CD4-positive, CD25-positive, alpha-beta regulatory T cell (primary cell): ENCODE measurements at places on chromosomes 3 and 15.

DNA sequence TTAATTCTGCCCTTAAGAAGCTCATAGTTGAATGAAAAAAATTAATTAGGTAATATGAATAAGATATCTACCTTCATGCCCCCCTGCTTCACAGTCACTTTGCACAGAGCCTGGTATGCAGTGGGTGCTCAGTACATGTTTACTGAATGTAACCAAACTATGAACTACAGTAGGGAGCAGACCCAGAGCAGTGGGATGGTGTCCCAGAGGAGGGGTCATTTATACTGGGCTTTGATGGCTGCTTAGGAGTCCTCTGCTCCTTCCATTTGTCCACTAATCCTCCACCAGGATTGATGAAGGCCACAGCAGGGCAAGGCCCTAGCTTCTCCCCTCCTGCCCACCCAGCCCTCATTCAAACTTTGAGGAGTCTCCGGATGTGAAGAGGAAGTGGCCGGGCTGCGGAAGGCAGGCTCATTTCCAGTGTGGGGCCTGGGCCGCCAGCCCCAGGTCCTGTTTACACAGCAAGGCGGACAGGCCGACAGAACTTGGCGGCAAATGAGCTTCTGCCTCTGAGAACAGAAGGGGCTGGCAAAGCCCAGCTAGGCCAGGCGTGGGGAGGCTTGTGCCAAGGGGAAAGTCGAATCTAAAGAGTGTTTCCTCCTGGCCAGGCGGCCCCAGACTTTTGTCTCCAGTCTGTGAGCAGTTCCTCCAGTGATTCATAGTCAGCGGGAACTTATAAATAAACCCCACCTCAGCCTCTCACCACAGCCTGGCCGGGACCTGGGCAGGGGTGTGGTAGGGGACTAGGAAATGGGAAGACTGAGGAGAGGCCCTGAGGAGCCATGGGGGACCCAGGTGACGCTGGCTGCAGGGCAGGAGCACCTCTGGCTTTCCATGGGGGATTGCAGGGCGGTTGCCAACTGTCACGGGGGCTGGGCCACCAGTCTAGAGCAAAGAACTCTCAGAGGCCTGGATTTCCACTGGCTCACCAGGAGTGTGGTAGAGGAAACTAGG, 51.6 kb upstream of the LCTL start:
- DNase-seq = no peak

- peak; percentile 3 for DNase-seq
These were observed 195.8 kb downstream of the PLCH1 start for GRCh38 chr3:155549087-155549486.

DNA sequence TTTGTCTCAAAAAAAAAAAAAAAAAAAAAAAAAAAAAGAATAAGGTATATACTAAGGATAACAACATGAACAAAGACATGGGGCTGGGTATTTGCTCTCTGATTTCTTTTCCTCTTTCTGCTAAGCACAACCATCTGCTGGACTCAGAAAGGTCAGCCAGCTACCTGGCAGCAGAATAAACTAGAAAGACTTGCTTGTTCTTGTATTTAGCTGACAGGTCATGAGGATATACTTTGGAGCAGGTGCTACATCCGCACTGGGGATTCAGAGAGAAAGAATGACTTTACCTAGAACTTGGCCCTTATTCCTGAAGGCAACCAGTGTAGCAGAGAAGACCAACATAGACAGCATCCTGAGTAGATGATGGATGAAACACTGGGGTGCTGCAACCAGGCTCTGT, 550.5 kb downstream of the NTRK3 start:
- no peak for DNase-seq

GRCh38 chr15:92375057-92375456, 18.6 kb upstream of the ST8SIA2 start:
- DNase-seq = no peak

GRCh38 chr15:88398011-88398410, 69.2 kb downstream of the MRPL46 start:
- DNase-seq = no peak

DNA sequence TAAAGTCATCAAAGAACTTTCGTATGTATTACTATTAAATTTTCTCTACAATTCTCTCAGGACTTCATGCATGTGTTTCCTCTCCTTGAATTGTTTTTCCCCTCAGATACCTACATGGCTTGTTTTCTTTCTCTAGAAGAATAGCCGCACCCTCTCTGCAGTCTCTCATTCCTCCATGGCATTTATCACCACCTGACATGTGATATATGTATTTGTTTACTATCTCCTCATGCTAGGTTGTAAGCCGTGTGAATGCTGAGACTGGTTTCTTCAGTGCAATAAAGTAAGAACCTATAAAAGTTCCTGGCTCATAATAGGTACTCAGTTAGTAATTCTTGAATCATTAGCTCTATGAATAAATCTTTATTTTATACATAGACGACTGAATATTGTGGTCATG, 149.2 kb downstream of the CNTN4 start:
- DNase-seq = no peak

DNA sequence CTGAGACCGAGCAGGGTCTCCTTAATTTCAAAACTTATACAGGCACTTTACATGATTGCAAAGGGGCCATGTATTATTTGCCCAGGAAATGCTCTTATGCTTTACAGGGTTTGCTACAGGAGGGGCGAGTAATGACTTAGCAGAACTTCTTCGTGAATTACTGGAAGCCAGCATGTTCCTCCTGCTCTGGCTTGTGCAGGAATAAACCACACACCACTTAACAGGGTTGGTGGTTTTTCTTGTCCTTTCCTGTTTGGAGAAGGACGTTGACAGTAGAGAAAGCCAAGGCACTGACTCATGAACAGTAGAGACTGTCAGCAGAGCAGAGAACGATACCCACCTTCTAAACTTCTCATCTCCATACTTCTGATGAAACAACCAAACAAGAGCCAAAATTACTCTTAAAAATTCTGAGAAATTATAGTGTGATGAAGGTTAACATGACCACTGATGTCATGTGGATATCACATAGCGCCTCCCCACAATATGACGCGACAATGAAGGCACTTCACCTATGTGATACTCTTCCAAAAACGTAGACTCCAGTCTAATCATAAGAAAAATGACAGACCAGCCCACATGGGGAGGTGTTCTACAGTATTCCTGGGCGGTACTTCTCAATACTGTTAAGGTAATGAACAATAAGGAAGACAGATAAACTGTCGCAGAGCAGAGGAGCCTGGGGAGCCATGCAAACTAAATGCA, 24.7 kb upstream of the MCTP2 start:
- DNase-seq = no peak

DNA sequence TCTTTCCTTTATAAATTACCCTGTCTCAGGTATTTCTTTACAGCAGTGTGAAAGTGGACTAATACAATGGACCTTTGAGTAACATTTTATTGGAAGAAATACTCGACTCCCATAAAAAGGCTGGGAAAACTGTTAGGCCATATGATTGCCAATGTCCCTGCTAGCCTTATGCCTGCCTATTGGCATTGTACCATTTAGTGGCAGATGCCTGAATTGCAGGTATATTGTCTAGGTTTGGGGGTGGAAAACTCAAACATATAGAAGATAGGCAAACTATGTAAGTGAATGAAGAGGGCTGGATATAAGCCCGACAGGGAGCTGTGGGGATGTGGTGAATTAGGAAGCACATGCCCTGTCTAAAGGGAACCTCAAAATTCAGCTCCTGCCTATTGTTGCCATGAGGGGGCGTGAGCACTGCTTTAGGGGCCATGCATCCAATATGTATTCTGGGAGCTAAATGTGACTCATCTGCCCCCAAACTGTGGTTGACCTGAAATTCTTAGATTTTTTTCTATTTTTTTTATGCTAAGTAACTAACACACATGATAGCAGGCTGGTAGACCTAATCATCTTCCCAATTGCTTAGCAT, 65.2 kb upstream of the TRA2B start:
- no peak for DNase-seq

DNA sequence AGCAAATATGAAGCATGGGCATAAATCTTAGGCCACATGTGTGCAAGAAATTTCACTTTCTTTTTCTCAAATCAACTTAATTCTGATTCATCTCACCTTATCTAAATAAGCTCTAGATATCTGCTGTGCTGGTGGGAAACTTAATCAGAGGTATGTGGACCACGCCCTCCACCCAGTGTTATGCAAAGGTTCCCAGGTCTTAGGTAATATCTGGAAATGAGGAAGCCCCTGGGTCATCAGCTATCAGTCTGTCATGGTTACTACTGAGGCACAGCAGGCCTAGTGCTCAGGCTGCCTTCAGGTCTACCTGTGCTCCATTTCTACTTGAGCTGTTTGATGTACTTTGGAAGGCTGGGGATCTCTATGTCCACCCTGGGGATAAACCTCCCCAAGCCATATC, 134.4 kb upstream of the KCNH8 start:
- DNase-seq = no peak

DNA sequence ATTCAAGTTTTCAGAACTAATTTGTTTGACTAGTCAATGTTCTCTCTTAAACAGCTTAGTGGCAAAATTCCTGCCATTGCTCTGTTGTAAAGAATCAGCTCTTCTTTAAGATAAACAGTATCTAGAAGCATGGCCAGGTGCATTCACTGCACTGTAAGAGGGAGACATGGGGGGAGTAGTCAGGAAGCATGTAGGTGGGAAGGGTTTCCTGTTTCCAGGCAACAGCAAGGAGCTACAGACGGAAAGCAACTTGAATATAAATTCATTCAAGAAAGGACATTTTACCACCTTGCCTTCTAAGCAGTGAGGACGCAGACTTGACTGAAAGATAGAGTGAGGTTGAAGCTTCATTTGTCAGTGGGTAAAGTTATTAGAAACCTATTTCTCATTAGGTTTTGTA, 55.3 kb downstream of the BBX start:
- DNase-seq = no peak

- no peak for DNase-seq
These were observed 202.5 kb downstream of the SATB1 start for GRCh38 chr3:18222686-18223085.

DNA sequence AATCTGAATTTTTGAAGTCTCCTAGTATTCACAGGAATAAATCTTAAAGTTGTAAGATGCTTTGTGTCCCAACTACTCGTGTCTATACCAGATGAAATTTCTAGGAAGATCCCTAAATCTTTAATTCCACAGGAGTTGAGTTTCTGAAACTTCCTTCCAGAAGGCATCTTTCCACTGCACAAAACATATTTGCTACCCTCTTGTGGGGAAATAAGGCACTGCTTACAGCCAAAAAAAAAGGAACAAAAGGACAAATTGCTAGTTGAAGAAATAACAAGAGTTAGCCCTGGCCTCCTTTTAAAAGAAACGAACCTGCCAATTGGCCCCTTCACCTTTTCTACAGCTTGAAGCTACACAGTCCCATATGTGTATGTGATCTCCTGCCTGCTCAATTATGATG, 54.0 kb downstream of the TAFA4 start:
- DNase-seq = no peak

DNA sequence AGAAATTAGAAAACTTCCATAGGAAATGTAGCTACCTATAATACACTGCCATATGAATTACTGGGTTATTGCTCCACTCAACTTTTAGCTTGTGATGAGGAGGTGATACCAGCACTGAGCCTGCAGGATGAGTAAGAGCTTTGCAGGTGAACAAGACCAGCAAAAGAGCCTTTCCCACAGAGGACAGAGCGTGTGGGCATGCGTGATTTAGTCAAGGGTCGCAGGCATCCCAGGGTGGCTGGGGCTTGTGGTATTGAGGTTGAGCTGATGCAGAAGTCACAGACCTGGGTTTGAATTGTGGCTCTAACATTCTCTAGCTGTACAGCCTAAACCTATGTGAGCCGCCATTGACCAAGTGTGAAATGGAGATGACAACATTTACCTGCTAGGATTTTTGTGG, 5.6 kb downstream of the NRROS start:
- no peak for DNase-seq

DNA sequence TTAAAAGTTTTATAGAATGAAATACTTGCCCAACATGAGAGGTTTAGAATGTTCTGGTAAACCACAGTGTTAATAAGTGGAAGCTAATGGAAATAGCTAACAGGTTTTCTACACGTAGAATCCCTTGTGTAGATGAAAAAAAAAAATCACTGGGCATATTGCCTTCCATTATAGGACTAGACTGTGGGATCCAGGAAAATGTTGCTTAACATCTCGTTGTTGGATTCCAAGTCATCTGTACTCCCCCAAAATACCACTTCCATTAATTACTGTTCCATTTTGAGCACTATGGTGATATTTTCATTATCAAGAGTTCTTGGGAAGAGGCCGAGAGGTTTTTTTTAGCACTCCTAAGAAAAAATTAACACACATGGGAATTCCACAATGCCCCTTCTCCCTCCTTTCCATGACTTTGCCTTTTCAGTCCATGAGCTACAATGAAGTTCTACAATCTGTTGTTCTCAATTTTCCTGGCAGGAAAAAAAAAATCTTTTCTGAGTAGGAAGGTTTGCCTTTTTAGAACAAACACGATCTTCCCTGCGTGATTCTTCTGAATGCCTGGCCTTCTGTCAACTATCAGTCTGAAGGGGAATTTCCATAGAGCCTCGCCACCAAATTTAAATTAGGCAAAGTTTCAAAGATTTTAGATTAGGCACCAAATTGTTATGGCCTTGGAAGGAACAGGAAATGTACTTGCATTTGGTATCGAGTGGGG, 74.4 kb upstream of the CTDSPL start:
- DNase-seq = no peak

GRCh38 chr3:48687220-48687678, 1.5 kb upstream of the NCKIPSD start:
- DNase-seq = no peak

GRCh38 chr3:94167796-94168195, 104.9 kb downstream of the NSUN3 start:
- DNase-seq = no peak

DNA sequence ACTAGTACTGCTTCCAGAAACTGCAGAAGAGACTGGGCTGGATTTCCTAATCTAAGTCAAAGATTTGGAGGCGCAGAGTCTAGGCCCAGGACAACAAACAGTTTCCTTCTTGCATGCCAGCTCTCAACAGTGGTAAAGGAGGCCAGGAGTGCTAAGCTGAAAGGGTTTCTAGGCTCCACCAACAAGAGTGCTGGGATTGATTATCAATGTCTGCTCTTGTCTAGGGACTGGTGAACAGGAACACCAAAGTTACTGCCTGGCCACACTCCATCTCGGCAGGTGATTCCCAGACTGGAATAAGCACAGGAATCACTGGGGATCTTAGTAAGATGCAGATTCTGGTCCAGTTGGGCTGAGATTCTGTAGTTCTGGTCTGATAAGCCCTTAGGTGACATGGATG, 22.8 kb upstream of the FGD5 start:
- no peak for DNase-seq

GRCh38 chr3:79810092-79810491, 42.3 kb upstream of the ROBO1 start:
- DNase-seq = no peak

GRCh38 chr15:58235961-58236360, 97.8 kb downstream of the AQP9 start:
- DNase-seq = no peak

GRCh38 chr3:65886391-65886790, 152.3 kb downstream of the MAGI1 start:
- no peak for DNase-seq

- no peak for DNase-seq
These were observed 1004.4 kb upstream of the ALCAM start for GRCh38 chr3:104362319-104362718.

- DNase-seq = no peak
These were observed 63.4 kb downstream of the ESYT3 start for GRCh38 chr3:138497851-138498250.
